ENCODE measurements at places on chromosomes 4 and X. TPM values are rescaled to one million over a fixed set of nuclear protein-coding genes. Genes with fewer than 3 reads are reported as not detected.

DNA sequence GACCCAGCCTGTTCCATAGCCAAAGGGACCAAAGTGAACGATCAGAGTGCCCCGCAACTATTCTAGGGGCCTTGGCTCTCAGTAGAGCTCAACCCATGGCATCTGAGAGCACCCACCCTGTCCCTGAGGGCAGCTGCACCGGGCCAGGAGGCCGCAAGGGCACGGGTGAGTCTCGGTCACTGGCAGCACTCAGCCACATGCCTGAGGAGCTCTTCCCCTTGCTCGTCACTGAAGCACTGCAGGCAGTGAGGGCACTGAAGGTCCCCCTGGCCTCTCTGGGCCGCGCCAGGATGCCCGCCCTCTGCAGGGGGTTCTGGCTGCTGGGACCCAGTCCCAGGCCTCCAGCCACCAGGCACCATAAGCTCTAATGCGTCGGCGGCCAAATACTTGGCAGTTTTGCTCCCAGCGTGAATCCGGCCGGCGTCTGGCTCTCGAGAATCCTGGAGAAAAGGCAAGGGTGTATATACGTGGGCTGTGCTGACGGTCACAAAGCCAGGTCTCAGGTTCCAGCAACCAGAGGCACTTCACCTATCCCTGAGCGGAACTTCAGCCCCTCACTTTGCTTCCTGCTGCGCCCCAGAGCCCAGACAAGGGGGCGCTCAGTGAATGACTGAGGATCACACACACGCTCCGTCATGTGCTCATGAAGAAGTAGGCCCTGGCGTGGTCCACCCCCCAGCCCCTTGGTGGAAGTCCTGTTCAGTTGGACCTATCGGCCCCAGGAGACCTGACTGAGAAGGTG, 13.9 kb downstream of the TNIP2 start:
- no peak for DNase-seq

DNA sequence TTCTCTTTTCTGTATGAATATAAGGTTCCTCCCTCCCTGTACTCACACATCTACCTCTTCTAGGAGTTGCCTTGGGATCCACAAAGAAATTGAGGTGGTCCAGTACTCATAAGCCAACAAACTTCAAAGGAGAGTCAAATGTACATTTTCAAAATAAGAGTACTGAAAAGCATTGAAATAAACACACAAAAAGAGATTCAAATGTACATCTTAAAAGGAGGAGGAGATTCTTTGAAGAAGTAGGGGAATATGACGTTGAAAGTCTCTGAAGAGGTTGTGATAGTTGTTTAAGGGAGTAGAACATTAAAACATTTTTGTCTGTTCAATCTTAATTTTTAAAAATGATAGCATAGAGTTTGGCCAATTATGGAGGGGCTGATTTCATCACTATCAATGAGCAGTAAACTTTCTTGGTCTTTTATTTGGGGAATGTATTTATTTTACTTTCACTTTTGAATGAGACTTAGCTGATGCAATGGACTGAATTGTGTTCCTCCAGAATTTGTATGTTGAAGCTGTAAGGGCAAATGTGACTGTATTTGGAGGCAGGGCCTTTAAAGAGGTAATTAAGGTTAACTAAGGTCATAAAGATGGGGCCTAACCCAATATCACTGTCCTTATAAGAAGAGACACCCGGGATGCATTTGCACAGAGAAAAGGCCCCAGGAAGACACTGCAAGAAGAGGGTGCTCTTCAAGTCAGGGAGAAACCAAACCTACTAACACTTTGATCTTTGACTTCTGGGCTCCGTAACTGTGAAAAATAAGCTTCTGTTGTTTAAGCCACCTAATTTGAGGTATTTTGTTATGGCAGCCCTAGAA, 226.3 kb upstream of the PGRMC2 start:
- DNase-seq: no peak

The CT45A3 gene
- total RNA-seq: not detected

The MXD4 gene
- total RNA-seq: 47.1 TPM

DNA sequence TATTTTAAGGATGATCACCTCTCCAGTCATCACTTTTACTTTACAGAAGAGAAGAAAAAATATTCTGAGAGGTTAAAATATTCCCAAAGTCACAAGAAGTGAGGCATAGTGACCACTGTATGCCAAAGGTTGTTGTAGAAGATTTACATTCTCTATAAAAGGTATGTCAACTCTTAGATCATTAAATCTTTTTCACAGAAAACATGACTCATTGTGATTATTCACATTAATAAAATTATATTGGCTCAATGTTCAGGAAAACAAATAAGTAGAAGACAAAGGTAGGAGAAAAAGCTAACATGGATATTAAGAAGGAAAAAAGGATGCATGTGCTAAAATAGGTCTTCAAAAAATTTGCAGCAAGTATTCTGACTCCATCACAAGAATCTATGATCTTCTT, 82.0 kb downstream of the ADAMTS3 start:
- DNase-seq: no peak

The TMEM156 gene
- total RNA-seq: not detected

The USP17L13 gene
- not detected for total RNA-seq

The MAGEA2 gene
- total RNA-seq: not detected

GRCh38 chr4:147901916-147902315, 170.0 kb downstream of the ARHGAP10 start:
- DNase-seq: no peak

GRCh38 chr4:15742637-15743036, 35.5 kb upstream of the CD38 start:
- DNase-seq: no peak

- DNase-seq: no peak
Measured at GRCh38 chrX:155715141-155715540, 102.4 kb upstream of the TMLHE start.

The KLB gene
- not detected for total RNA-seq

- no peak for DNase-seq
Measured at GRCh38 chr4:123575291-123575690, 178.7 kb downstream of the SPRY1 start.

The GLRB gene
- total RNA-seq: 8.4 TPM

DNA sequence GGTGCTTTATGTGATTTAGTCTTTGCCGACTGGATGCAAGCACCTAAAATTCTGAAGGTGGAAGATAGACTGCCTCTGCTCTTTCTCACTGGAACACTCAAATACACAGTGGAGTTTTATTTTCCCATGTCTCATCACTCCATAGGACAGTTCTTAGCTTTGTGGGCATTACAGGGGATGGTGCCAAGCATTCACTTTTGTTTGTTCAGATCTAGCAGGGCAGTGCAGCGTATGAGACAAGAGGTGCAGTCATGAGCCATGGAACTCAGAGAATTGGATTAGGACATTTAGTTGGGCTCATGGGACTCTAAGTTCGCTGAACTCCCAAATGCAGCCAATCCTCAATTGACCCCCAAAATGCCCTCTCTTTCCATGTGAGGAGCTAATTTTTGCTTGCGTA, 1136.9 kb upstream of the PRKX start:
- DNase-seq: no peak

The MAMLD1 gene
- total RNA-seq: 4.5 TPM

The AADAT gene
- 30.7 TPM for total RNA-seq

DNA sequence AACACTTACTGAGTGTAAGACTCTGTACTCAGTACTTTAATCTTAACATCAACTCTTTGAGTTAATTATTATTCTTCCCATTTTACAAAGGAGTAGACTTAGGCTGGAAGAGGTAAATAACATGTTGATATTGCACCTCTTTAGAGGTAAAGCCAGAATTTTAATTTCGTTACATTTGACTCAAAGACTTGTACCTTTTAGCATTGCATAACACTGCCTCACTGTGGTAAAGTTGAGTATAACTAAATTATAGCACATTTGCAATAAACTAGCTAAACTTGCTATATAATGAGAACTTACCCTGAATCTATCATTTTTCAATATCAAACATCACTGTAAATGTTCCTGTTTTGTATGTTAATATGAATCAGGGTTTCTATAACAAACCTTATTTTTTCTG, 218.5 kb downstream of the PRR32 start:
- DNase-seq: no peak

DNA sequence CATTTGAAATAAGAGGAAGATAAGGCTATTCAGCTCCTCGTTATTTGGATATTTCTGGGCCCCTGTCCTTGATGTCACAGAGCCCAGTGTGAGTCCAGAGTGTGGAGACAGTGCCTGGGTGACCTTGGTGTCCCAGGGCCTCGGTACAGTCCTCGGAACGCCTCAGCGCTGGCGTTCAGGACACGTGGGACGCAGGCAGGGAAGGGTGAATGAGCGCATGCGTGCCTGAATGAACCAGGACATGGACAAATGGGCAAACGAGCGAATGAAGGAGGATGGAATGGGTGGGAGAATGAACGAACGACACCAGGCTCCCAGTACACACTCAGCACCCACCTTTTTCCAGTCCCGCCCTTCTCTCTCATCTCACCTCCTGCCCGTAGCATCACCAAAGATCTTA, 44.2 kb downstream of the EVC start:
- DNase-seq: no peak

- DNase-seq: no peak
Measured at GRCh38 chr4:165787516-165788274, 85.3 kb upstream of the TLL1 start.

GRCh38 chr4:69977582-69977981, 12.1 kb upstream of the CSN2 start:
- no peak for DNase-seq

The AMBN gene
- not detected for total RNA-seq

The SLITRK4 gene
- 2.0 TPM for total RNA-seq

DNA sequence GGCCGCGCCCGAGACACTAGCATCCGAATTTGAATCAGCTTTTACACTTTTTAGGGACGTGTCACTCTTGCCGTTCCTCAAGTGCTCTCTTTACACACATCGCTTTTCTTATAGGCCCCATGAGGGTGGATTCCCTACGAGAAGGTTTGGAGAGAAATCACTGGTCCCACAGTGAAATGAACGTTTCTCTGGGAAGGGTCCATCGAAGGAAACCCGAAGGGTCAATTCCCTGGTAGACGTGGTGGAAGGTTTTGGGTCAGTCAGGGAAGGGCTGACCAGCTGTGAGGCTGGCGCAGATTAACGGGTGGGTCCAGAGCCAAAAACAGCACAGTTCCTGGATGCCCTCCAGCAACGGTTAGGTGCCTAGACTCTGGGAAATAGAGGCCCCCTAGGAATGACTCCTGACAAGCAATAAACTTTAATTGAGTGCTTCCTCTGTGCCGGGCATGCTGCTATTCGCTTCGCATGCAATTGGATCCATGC, 35.9 kb downstream of the ETDC start:
- DNase-seq: no peak

DNA sequence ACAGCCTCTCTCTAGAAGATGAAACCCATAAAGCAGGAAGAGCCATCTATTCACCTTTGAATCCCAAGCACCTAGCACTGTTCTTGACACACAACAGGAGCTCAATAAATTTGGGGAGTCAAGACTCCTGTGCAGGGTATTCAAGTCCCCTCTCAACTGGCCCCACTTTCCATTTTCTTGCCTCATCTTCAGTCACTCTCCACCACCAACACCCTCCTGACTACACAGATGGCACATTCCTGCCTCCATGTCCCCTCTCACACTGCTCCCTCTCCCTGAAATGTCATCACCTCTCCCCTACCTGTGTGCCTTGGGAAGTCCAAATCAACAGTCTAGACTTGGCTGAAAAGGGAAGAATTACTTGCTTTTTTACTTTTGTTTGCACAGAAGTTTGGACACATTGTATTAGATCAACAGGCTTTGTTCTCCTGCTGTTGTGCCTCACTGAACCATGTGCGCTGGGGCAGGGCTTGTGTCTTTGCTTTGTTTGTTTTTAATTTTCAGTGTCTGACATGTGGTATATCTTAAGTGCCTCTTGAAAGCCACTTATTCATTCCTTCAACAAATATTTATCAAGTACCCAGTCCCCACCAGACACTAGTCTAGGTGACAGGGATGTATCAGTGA, 85.1 kb downstream of the APBB2 start:
- no peak for DNase-seq

DNA sequence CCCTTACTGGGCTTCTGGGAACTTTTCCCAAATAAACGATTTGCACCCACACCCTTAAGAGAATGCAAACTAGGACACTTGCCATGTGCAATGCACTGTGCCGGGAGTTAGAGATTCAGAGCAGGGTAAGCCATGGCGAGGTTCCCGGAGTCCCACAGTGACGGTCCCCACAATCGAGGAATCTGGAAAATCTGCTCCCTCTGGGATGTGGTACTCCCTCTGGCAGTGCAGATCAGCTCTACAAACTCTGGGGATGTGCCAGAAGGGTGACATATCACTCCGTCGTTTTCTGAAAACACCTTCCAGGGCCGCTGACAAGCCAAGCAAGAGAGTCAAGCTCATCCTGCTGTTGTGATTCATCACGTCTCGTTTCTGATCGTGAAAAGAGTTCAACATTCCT, 537.5 kb downstream of the BCOR start:
- no peak for DNase-seq

DNA sequence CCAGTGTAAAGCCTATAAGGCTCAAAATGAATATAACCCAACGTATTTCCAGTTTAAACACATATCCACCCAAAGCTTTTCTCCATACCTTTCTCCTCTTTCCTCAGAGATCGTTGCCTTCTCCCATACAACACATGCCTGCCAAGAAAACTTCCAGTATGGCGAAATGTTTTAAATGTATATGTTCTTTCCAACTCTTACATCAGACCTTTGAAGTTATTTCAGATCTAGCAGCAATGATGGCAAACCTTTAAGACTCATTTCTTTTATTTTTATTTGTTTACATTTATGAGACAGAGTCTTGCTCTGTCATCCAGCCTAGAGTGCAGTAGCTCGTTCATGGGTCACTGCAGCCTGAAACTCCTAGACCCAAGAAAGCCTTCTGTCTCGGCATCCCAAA, 265.4 kb downstream of the BMPR1B start:
- DNase-seq: no peak

The ENOX2 gene
- total RNA-seq: 38.3 TPM

The PHEX gene
- total RNA-seq: 0.57 TPM

DNA sequence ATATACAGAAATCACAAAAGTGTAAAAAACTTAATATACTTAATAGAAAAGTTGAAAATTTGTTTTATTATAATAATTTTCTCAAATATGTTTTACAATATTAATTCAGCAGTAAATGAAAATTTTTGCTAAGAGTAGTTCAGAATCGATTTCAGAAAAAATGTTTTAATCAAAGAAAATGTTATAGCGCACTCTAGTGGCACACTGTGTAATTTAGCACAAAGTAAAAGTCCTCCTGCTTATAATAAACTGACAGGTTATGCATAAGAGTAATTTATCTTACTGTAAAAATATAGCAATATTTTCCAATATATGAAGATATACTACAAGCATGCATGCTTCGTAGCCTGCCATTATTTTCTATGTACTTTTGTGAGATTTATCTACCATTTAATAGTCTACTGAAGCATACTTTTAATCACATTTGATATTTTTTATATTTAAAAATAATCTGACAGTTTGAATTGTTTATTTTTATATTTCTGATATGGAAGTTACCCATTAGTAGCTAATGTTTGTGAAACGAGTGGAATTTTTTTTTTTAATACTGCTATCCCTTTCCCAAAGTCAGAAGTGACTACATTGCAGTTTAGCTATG, 217.9 kb upstream of the KLHL4 start:
- no peak for DNase-seq

The FAM120C gene
- total RNA-seq: 14.0 TPM

- no peak for DNase-seq
Measured at GRCh38 chr4:112083587-112084347, 61.5 kb upstream of the FAM241A start.
